Stimulated activated CD8-positive, alpha-beta memory T cell treated with anti-CD3 and anti-CD28 coated beads, Interleukin-4, amount 100 ng/mL, for 48 hours (primary cell): ENCODE measurements at places on chromosomes 7 and 10.

GRCh38 chr10:3293581-3294431, 121.2 kb upstream of the PITRM1 start:
- no peak for DNase-seq

- no peak for DNase-seq
Measured at GRCh38 chr10:48655411-48656240, 29.0 kb upstream of the WDFY4 start.

DNA sequence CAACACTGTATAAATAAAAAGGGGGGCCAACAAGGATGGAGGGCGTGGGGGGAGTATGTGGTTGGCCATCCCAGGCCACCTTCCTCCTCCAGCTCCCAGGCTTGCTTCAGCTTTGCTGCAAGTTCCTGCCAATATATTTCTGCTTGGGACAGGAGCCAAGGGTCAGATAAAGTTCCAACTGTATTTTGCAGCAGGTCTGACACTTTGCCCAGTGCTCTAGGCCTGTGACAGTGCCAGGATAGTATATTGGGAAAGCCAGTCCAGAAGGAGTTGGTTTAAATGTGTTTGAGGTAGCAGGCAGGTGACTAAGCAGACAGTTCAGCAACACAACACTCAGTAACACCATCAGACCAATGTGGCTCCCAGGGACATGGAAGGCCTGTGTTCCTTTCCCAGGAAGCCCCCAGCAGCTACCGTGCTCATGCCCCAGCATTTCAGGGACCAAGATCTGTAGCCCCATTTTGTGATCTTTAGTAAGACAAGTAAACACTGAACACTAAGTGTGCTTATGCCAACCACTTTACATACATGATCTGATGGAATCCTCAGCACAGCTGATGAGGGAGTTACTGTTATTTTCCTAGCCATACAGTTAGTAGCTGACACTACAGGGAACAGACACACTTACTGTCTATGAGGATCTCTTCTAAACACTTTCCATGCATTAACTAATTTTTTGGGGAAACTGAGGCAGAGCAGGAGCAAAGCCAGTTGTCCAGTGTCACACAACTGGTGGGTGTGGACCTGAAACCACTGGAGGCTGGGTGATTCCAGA, 38.9 kb downstream of the DNAJB12 start:
- DNase-seq = no peak

DNA sequence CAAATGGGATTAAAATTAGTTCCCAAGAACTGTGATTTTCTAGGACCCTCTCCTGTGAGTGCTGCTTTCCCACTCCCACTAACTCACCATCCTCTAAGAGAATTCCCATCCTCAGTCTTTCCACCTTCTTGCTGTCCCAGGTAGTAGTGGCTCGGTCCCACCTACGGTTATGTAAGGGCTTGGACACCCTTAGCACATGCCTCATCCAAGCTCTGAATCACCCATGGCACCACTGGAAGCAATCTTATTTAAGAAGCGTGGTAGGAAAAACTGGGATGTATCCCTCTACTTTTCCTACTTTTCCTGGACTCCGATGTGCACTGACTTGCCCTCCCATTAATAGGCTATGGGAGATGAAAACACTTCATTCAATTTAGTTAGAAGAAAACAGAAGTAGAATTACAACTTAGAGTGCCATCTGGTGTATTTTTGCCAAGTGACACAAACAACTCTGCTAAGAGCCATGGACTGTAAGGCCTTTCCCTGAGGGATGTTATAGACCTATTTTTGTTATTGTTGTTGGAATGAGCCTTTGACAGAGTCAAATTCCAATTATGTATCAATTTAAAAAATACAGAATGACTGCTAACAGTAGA, 13.7 kb upstream of the ANKRD22 start:
- no peak for DNase-seq

DNA sequence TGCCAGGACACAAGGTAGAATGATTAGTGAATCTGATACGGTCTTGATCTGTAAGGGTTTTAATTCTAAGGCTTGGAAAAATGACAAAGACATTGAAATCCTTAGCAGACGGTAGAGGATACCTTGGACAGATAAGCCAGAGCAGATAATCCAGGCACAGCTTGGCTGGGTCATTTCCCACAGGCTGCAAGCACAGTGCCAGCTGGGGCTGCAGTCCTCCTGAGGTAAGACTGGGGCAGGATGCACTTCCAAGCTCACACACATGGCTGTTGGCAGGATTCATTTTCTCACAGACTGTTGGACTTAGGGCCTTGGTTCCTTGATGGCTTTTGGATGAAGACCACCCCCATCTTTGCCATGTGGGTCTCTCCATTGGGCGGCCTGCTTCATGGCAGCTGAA, 63.2 kb upstream of the BMPER start:
- DNase-seq = no peak

GRCh38 chr10:29089091-29089490, 199.8 kb upstream of the LYZL1 start:
- no peak for DNase-seq

DNA sequence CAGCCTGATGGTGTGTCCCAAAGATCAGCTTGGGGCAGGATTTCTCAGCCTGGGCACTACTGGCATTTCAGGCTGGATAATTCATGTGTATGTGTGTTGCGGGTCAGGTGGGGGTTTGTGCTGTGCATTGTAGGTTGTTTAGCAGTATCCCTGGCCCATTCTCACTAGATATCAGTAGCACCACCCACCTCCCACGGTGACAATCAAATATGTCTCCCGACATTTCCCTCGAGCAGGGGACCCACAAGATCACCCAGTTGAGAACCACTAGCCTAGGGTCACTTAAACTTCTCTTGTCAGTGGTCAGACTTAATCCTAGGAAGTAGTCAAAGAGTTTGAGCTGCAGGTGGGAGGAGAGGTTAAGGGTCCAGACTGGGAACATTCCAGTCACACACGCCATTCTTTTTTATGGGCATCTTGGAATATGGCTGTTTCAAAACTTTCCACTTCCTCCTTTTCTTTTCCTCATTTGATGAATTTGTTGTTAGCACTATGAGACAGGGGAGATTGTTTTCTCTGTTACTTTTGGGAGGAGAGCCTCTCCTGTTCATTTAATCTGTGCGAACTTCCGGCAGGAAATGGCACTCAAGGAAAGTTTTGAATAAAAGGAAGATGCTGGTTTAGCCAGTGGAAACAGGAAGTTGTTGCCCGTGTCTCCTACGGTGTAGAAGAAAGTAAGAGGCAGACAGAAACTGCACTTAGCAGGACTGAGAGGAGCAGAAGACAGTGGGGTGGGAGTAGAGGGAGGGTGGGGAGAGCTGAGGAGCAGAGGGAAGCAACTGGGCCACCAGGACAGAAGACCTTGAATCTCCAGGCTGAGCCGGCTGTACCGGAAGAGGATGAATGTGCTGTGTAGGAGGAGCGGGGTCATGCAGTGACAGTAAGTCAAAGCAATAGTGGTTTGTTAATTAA, 17.6 kb upstream of the EXOC6 start:
- DNase-seq = peak; percentile 47

DNA sequence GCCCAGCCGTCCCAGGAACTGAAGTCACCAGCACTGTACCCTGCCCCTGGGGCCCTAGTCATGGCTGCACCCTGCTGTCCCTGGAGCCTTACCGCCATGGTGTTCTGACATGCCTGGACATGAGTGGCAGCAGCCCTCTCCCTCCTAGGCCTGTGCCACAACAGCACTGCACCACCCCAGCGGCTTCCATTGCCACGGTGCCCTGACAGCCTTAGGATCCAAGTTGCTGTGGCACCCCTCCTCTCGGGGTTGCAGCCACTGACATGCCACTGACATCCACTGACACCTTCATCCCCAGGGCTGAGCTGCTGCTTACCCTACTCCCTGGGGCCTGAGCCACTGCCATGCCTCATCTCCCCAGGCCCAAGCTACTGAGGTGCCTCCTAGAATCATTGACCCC, 39.6 kb upstream of the SHH start:
- no peak for DNase-seq

DNA sequence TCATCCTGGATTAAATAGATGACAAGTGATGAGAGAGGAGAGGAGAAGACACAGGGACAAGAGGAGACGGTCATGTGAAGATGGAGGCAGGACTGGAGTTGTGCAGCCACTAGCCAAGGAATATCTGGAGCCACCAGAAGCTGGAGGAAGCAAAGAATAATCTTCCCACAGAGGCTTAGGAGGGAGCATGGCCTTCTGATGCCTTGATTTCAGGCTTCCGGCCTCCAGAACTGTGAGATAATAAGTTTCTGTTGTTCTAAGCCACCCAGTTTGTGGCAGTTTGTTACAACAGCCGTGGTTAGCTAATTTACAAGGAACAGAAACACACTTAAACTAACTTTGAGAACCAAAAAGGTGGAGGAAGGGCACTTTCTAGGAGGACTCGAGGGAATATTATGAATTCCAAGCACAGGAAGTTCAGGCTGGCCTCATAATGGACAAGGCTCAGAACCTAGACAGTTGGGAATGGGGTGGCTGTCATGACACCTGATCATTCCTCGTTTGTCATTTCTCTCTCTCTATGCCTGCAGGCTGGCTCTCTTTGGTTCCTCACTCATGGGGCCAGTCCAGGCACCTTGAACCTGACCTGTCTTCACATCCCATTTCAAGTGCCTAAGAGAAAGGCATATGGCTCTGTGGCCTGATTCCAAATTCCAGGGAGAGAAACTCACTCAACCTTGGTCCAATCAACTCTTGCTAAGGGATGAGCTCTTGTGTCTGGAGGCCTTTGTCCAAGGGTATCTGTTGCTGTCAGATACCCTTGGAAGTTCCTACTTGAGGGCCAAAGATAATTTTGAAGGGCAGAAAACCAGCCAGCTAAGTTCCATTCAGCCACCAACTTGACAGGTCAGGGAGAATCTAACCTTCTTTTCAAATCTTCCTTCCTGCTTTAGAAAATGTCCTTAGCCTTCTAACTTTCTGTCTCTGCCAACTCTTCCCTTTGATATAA, 33.5 kb upstream of the PDZD8 start:
- DNase-seq = no peak

- DNase-seq = no peak
Measured at GRCh38 chr7:87032604-87033339, 26.7 kb downstream of the ELAPOR2 start.

GRCh38 chr10:6743291-6743849, 163.3 kb upstream of the PRKCQ start:
- no peak for DNase-seq

DNA sequence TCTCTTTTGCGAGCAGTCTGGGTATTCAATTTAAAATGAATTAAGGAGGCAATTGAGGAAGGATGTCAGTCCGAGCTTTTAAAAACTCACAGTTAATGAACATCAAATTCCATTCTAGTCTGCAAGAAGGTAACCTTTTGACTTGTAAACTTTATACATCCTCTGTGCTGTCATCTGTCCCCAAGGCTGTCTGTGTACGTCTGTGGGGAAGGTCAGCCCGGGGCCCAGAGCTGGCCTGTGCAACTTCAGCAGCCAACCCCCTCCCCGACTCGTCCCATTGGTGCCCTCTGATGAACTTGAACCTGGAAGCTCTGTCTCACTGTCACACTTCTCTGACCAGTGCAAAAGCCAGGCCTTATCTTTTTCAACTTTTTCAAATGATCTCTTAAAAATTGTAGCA, 80.3 kb downstream of the CCDC3 start:
- DNase-seq = no peak

- no peak for DNase-seq
Measured at GRCh38 chr7:20348125-20348807, 17.6 kb downstream of the ITGB8 start.

GRCh38 chr10:96495544-96495943, 18.2 kb downstream of the TLL2 start:
- DNase-seq = no peak

- DNase-seq = no peak
Measured at GRCh38 chr7:92608380-92609322, 18.5 kb upstream of the FAM133B start.

GRCh38 chr10:38143587-38143986, 49.5 kb downstream of the ZNF37A start:
- no peak for DNase-seq

DNA sequence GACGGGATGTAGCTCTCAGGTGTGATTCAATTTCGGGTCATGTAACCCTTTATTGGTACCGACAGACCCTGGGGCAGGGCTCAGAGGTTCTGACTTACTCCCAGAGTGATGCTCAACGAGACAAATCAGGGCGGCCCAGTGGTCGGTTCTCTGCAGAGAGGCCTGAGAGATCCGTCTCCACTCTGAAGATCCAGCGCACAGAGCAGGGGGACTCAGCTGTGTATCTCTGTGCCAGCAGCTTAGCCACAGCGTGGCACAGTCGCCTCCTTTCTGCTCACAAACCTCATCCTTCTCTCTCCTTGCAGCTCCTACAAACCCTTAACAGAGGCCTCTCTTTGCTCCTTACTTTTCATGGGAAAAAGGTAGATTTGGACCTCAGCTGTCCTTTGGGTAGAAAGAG, 197.5 kb upstream of the PRSS58 start:
- no peak for DNase-seq

GRCh38 chr10:126585249-126586017, 85.1 kb downstream of the C10orf90 start:
- no peak for DNase-seq

DNA sequence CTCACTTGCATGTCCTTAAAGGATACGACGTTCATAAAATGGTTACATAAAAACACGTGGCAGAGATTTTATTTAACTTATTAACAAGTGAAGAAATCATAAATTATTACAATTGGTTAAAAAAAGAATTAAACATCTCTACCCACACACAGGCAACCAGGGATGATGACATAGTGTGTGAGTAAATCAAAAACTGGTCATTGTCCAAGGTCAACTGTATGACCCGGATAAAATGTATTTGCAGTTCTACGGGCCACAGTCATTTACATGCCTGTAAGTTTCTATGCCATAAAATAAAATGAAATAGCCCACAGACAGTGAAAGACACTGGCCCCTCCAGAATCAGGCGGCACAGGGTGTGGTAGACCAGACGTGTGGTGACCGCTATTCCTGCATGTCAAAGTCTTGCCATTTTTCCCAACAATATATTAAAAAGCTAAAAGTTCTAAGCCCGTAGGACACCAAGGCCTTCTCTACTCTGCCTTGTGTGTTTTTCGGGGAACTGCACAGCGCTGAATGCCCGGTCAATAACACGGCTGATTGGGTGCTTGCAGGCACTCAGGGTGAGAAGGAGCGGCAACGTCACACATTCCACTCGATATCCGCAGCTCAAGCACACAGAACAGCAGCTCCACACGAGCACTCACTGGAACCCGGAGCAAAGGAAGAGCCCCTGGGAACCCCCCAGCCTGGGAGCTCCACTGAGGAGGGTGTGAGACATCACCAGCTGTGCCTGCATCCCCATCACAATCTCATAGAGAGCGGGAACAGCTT, 143.3 kb upstream of the PPP2R2D start:
- DNase-seq = no peak
